Peyer's patch (tissue), 4 donors: ENCODE measurements at places on chromosomes 2 and 18. TPM values are rescaled to one million over a fixed set of nuclear protein-coding genes. Genes with fewer than 3 reads are reported as not detected.

DNA sequence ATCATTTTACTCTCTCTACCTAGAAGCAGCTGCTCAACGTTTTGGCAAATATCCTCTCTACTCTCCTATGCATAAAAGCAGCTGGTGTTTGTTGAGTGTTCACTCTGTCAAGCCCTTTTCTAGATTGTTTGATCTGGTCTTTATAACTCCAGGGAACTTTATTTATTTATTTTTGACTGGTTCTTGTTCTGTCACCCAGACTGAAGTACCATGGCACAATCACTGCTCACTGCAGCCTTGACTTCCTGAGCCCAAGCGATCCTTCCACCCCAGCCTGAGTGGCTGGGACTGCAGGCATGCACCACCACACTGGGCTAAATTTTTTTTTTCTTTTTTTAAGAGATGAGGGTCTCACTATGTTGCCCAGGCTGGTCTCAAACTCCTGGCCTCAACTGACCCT is 12.7 kb downstream of the CATIP start:
- no peak overlapping the region for H3K27ac ChIP-seq
- no peak for DNase-seq
- no peaks in the 10 kb centered on the region for H3K27me3 ChIP-seq
- no peaks in the 10 kb centered on the region for H3K36me3 ChIP-seq
- H3K4me3 ChIP-seq, result no peak overlapping the region

DNA sequence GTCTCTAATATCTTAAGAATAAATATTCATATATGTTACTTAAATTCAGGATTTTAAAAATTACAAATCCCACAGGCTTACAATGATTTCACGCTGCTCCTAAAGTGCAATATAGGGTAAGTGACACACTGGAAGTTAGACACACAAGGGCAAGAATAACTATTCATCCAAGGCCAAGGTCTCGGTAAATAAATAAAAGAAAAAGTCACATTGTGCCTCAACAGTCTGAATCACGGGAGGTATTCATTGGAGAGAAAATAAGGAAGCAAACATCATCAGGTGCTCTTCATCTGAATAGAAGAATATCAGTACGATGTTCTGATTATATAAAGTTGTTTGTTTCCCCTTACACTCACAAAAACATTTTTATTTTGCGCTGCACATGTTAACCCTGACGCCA is 820.2 kb downstream of the TRIB2 start:
- H3K27ac ChIP-seq, result no peak overlapping the region
- no peak overlapping the region for H3K4me3 ChIP-seq
- no peak for DNase-seq
- no peaks in the 10 kb centered on the region for H3K27me3 ChIP-seq
- no peaks in the 10 kb centered on the region for H3K36me3 ChIP-seq

- H3K4me1 ChIP-seq, result no peaks in the 10 kb centered on the region
- H3K4me3 ChIP-seq, result no peak overlapping the region
- no peaks in the 10 kb centered on the region for H3K27me3 ChIP-seq
- H3K27ac ChIP-seq, result no peak overlapping the region
- no peak for DNase-seq
- H3K36me3 ChIP-seq, result no peaks in the 10 kb centered on the region
Observed at GRCh38 chr2:161033059-161033660, 127.1 kb upstream of the TANK start.

- H3K27me3 ChIP-seq, result no peaks in the 10 kb centered on the region
- no peaks in the 10 kb centered on the region for H3K4me1 ChIP-seq
- H3K4me3 ChIP-seq, result no peak overlapping the region
- no peaks in the 10 kb centered on the region for H3K36me3 ChIP-seq
- no peak for DNase-seq
Observed at GRCh38 chr2:162972383-162972782, 133.8 kb upstream of the KCNH7 start.

ABCG8 gene
- total RNA-seq, result 3.3 TPM

COPS8 gene
- total RNA-seq, result 29.2 TPM

L3MBTL4 gene
- total RNA-seq, result 14.0 TPM
